Hematopoietic multipotent progenitor cell treated with erythropoietin and hydrocortisone succinate and interleukin-3 and kit ligand, for 6 days (in vitro differentiated cells): ENCODE measurements at places on chromosomes 5 and 9.

- no peak for DNase-seq
Measured at GRCh38 chr5:155953335-155953734, 373.6 kb upstream of the SGCD start.

- DNase-seq = peak; percentile 45
Measured at GRCh38 chr5:131277875-131278740, 14.3 kb downstream of the CDC42SE2 start.

DNA sequence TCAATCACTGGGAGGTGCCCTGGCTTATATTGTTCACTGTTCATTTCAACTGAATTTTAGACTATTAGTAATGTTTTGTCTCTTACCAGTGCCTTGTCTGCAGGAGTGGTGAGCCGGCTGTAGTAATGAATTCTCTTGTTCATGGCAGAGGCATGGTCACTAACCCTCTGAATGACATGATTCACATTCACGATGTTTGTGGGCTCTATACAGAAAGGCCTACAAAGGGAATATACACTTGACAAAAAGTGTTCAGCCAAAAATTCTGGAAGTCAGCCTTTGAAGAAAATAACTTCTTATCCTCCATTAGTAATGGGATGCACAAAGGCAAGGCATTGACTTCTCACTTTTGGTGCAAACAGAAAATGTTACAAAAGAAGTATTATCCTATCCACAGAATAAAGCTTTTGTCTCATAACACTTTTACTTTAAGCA lies 39.6 kb downstream of the SLC38A9 start:
- DNase-seq = no peak

GRCh38 chr5:15209053-15209762 lies 290.8 kb upstream of the FBXL7 start:
- no peak for DNase-seq

- DNase-seq = peak; percentile 8
Measured at GRCh38 chr5:63050916-63051315, 472.3 kb downstream of the LRRC70 start.

GRCh38 chr9:12875191-12875590 lies 100.4 kb downstream of the LURAP1L start:
- DNase-seq = no peak

DNA sequence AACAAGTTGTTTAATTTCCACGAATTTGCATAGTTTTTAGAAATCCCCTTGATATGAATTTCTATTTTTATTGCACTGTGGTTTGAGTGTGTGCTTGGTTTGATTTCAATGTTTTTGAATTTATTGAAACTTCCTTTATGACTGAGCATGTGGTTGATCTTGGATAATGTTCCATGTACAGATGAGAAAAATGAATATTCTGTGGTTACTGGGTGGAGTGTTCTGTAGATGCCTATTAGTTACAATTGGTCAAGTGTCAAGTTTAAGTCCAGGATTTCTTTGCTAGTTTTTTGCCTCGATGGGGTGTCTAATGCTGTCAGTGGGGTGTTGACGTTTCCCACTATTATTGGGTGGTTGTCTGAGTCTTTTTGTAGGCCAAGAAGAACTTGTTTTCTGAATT lies 319.5 kb upstream of the ACTBL2 start:
- DNase-seq = no peak

DNA sequence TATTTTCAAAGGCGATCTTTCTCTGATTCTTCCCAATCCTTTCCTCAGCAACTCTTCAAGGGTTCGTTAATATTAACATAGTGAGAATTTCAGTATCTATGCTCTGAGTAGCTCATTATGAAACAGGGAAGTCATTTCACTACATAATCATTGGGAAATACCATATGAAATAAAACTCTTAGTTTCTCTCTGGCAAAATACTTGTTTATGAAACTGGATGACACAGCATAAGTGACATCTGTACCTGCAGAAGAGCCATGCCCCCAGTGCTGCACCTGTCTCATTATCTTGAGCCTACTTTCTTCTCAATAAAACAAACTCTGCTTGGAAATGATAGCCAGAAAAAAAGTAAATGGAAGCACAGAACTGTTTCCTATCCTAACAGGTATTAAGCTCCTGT lies 33.8 kb upstream of the OTULIN start:
- DNase-seq = no peak

GRCh38 chr9:36802201-36802920 lies 229.7 kb downstream of the MELK start:
- no peak for DNase-seq

GRCh38 chr5:145687943-145688342 lies 147.2 kb downstream of the PRELID2 start:
- DNase-seq = no peak

- no peak for DNase-seq
Measured at GRCh38 chr9:69397384-69398214, 72.6 kb downstream of the ENTREP1 start.

DNA sequence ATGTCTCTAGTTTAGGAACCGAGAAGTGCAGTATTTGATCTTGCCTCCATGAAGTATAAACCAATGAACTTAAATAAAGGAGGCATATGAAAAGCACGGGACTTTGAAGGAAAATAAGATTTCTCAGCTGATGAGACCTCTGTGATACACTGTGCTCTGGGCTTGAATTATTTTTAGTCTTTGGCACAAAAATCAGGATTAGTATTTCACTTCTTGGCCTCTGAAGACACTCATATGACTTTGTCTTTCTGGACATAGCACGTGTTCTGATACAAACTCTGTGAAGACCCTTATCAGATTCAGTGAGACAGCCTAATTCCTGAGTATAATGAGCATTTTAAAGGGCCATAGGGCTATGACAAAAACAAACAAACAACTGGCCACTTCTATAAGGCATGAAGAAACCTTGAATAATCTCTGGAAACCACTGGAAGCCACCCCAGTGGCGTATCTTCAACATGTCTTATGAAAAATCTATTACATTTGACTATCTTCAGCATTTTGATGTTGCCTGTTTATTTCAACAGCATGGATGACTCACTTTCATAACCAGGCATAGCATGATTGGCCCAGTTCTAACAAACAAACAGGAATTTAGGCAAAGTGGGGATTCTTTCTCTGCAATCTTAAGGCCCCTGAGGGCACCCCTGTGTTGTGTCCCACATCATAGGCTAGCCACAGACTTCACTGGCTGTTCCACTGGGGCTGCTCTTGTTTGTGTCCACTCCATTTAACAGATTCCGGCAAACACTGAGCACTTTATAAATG lies 90.3 kb upstream of the ZNF462 start:
- DNase-seq = no peak

DNA sequence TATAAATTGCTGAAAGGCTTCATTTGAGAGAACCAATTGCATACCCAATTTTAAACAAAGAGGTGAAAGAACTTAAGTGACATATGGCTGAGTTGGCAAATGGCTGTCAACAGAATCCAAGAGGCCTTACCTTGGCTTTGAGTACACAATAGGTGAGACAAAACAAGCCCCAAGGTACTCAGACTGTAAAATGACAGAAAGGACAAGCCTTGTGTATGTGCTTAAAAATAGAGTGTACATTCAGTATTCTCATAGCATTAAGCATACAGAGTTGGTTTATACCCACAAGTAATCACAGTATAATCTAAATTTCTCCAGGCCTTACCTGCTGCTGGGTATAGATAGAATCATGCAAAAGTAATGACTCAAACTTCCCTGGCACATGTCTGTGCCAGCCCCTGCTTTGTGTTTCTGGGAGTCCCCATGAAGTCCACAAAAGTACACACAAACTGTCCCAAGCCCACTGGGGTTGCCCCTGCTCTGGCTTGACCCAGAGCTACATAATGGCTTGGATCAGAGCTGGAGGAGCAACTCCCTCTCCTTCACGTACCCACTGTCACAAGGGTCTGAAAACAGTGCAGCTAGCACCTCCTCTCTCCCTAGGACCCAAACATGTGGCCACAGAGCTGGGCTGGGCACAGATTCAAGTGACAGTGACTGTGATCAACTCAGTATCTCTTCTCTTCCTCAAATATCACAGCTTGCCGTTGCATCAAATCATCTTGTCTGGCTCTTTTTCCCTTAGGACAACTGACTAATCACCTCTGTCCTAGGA lies 250.8 kb downstream of the ENC1 start:
- no peak for DNase-seq

DNA sequence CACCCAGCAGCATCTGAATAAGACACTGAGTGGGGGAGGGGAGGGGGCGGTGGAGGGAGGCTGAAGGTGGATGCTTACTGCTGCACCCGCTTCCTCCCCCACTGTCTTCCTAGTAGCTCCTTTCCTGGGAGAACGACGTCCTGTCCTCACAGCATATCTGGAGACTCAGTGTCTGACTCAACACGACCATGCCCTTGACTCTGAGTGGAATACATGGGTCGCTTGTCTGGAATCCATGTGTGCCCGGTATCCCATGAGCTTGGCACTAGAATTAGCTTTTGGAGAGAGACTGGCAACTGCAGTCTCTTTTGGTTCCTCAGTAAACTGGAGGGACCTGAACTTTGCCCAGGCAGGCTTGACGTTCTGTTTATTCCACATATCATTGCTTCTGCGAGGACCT lies 125.4 kb upstream of the FAM120A start:
- no peak for DNase-seq

DNA sequence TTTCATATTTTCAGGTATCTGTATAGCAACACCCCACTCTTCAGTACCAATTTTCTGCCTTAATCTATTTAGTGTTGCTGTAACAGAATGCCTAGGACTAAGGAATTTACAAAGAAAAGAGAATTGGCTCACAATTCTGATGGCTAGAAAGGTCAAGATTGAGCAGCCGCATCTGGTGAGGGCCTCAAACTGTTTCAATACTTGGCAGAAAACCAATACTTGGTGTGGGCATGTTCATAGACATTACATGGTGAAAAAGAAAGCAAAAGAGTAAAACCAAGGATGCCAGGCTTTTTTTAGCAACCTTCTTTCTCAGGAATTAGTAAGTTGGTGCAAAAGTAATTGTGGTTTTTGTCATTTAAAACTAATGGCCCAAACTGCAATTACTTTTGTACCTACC lies 1041.1 kb upstream of the CDH6 start:
- DNase-seq = no peak

DNA sequence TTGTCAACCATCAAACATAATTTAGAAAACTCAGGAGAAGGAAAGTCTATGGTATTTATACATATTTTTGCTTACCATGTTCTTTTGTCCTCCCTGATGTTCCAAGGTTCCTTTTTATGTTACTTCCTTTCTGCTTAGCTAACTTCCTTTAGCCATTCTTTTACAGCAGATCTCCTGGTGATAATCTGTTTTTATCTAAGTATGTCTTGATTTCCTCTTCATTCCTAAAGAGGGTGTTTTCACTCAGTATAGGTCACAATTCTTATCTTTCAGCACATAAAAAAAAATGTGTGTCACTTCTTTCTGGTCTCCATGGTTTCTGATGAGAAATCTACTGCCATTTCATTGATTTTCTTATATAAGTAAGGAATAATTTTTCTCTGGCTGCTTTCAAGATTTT lies 384.4 kb upstream of the PDE4D start:
- no peak for DNase-seq

DNA sequence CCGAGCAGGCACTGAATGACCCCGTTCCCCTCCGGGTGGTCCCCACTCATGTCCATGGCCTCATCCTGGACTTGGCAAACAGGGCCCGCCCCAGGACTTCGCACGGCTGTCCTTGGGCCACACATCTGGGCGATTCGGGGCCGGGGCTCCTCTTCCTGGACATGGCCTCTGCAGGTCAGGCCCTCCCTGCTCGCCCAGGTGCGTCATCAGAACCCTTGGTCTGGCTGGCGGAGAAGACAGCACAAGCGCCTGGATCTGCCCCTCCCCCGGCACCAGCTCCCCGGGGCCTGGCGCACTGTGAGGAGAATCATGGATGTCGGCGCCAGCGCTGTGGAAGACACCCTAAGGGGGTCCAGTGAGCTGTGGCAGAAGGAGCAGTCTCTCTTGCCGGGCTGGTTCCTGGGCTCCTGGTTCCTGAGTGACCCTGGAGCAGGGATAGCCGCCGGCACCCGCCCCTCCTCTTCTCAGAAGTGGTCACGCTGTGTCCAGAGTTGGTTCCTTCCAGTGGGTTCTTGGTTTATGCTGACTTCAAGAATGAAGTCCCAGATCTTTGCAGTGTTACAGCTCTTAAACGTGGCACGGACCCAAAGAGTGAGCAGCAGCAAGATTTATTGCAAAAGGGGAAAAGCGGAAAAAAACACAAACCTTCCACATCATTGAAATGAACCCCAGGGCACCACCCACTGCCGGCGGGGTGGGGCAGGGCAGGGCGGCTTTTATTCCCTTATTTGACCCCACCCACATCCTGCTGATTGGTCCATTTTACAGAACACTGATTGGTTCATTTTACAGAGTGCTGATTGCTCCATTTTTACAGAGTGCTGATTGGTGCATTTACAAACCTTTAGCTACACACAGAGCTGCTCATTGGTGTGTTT lies 25.9 kb upstream of the SLC12A7 start:
- peak; percentile 70 for DNase-seq

GRCh38 chr9:79176014-79176697 lies 395.6 kb upstream of the TLE4 start:
- DNase-seq = no peak

DNA sequence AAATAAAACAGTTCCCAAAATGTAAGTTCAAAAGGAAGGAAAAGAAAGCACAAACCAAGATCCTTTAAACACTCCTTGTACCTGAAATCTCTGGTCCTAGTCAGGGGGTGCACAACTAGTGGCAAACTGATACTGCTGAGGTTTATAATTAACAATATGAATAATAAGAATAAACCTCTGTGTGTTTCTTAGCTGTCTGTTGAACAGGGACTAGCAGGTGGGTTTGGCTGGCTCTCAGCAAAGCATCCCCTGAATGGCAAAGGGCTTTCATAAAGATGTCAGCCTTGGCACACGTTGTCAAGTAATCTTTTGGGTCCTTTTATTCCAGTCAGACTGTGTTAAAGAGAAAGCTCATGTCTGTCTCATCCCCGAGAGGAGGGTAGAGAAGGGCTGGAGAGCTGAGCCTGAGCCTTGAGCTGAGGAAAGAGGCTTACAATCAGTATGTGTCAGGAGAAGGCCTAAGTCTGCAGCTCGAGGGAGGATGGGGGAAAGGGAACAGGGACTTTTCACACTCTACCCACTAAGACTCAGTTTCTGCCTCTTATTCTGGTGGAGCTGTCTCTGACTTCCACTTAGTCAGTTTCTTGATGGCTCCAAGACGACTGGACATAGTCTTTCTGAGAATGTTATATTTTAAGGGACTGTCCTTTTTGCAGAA lies 123.0 kb downstream of the GALNT10 start:
- no peak for DNase-seq

DNA sequence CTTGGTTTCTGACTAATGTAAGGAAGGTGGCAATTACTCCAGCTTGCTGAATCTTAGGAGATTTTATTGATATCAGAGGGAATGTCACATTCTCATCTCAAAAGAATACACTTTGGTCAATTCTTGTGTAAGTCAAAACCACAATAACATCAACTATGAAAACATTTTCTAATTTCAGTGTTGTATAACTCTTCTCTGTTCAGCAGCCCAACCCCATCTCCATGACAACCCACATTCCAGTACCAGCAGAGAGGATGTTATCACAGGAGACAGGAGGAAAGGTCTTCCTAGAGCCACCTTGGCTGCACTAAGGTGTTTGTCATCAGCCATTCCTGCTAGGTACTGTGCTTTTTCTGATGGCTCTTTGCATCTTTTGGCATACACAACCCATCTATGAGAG lies 529.1 kb upstream of the BRINP1 start:
- no peak for DNase-seq

- DNase-seq = peak; percentile 48
Measured at GRCh38 chr5:56876327-56876726, 33.1 kb upstream of the SETD9 start.

- peak; percentile 38 for DNase-seq
Measured at GRCh38 chr5:95861221-95861863, 38.8 kb upstream of the GLRX start.

GRCh38 chr5:17004441-17005106 lies 68.5 kb upstream of the MYO10 start:
- no peak for DNase-seq
